ENCODE measurements at places on chromosomes 2 and 18. TPM values are rescaled to one million over a fixed set of nuclear protein-coding genes. Genes with fewer than 3 reads are reported as not detected.

DNA sequence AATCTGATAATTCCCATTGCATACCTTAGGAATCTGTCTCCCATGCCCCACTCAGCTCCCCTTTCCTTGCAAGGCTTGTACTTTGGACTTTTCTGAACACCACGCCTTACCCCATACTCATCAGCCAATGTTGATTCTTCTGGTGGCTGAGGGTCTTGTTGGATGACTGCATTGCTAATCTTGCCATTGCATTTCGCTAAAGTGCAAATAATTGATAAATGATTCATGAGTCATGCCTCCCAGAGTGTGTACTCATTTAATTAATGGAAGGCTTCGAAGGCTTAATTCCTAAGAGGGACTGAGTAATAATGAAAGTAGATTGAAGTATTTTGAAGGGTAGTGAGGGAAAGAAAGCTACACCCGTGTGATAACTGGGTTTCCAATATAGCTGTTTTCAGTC lies 28.0 kb upstream of the PPP1R1C start:
- DNase-seq = no peak

DNA sequence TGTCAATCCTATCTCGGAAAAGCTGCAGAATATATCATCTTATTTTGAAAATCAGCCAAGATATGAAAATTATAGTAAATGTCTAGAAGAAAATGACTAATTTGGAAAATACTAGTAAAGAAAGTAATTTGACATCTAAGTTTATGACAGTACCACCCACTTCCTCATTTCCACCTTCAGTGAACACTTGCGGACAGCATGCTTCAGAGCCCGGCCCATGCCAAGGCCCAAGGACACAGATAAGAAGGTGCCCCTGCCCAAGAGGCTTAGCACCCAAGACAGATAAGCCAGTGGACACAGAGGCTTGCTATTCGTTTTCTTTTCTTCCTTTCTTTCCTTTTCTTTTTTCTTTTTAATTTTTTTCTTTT lies 4.8 kb upstream of the KCNG2 start:
- DNase-seq = no peak

DNA sequence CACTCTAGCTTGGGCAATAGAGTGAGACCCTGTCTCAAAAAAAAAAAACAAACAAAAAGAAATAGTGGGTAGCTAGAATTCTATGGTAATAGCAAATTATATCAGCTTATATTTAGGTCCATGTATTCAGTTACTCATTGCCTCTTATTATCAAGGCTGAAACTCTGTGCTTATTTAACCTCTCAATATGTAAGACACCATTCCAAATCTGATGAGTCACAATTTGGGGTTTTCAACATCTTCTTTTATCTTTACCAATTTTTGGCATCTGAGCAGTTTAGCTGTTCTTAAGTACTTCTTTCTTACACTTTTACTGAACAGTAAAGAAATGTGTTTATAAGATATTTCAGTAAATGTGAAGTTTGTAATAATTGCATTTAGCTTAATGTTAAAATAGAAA lies 69.3 kb downstream of the TTC27 start:
- peak; percentile 29 for DNase-seq

DNA sequence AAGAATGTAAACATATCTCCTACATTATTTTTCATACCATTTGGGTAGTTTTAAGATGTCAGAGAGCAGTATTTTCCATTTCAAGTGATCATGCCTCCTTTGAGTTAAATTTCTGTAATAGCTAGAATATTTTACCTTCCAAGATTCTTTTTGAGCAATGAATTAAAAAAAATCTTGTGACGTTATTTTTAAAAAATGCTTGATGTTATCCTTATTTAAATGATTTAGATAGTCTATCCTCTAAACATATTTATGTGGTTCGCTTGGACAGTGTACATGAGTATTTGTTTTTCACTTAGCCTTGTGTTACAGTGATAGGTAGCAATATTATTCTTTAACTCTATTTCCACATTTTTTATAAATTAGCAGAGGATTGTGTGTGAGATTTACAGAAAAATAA lies 639.2 kb upstream of the CDH2 start:
- DNase-seq = no peak

DNA sequence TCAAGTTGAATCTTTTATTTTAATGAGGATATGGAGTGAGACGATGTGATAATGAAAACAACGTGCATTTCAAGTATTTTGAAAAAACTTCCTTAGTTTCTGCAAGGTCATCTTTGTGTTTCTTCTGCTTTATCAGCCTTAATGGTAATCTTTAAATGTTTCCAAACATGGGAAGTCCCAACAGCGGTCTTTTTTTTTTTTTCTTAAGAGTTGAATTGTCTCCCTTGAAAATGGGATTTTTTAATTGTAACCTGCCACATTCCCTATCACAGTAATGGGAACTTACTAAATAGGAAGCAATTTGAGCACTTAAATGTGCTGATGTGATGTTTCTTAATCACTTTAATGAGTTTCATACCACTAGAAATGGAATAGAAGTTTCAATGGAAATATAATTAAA lies 45.8 kb downstream of the ATIC start:
- no peak for DNase-seq

DNA sequence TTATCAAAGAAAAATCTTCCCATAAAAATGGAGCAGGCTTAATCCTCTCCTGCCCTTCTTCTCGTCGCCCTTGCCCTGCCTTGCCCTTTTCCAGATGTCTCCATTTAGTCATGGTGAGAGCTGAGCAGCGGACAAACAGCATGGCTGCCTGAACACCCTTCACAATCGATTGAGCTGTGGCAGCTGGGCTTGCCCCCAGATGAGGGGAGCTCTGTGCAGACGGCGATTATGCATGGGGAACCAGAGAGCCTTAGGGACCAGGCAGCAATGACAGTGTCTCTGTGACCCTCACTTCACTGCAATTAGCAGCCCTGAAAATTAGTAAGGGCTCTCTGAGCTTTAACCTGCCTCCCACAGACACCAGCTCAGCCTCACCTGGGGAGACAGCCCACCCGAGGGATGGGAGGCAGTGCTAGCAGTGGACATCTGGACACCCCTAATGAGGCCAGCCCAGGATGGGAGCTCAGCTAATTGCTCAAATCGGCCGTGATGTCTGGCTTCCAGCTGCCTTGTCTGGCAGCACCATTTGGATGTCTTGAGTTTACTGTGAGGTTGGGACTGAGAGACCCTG lies 365.7 kb downstream of the TNS1 start:
- DNase-seq = no peak

- no peak for DNase-seq
Measured at GRCh38 chr2:188884517-188884916, 89.7 kb upstream of the COL3A1 start.

DNA sequence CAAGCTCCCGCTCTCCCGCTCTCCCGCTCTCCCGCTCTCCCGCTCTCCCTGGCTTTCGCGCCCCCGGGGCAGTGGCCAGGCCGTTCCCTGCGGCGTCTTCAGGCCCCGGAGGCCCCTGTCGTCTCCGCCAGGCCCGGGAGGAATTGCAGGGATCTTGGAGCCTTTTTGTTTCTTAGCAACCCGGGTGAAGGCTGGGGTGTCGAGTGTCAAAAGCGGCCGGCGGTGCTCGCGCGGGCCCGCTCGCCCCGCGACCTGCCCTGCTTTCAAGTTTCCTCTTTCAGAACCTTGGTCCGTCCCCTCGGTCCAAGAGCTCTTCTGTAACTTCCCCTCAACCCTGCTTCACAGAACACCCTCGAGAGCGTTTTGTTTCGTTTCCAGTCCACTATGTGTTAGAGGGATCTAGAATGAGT lies 1.4 kb downstream of the RNF138 start:
- DNase-seq = peak; percentile 30

- DNase-seq = no peak
Measured at GRCh38 chr2:61549546-61549945, 11.4 kb upstream of the XPO1 start.

DNA sequence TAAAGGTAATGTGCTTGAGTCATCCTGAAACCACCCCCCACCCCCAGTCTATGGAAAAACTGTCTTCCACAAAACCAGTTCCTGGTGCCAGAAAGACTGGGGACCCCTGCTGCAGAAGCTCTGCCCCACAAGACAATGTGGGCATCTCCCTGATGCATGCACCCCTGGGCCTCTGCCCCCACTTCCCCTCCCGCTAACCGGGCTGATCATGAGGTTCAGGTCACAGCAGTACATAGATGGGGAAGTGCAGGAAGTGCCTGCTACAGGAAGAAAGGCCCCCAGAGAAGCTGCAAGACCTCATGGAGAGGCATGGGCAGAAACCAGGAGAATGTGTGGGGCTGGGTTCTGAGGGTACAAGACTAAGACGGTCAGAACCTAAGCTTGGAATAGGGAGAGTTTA lies 243.4 kb upstream of the ID2 start:
- DNase-seq = no peak

GRCh38 chr2:191250986-191251385 lies 5.8 kb downstream of the MYO1B start:
- DNase-seq = no peak

GRCh38 chr2:240642061-240642805 lies 17.0 kb downstream of the GPR35 start:
- no peak for DNase-seq

DNA sequence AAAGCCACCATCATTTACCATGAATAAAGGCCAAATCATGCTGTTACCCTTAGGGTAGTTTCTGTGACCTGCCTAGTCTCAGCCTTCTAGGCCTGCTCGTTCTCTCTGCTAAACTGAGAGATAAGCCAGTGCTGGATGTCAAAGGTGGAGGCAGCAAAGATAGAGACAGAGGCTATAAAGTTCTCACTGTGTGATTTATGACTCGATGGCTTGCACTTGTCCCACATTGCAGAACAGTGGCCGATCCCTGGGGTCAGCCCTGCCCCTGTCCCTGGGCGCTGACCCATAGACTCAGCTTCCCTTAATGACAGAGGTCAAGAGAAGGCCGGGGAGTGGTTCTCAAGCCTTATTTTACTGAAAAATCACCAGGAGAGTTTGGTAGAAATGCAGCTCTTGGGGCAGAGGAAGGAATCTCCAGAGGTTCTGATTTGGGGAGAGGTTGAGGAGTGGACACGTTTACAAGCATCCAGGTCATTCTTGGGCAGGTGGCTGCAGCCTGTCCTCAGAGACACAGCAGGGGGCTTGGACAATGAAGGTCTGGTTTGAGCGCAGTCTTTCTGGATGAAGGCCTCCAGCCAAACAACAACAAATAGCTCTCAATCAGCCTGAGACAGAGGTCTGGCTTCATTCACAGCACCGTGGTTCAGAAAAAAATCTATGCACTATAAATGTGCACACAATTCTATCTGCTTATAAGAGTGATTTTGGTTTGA lies 143.5 kb downstream of the ACKR3 start:
- DNase-seq = no peak

DNA sequence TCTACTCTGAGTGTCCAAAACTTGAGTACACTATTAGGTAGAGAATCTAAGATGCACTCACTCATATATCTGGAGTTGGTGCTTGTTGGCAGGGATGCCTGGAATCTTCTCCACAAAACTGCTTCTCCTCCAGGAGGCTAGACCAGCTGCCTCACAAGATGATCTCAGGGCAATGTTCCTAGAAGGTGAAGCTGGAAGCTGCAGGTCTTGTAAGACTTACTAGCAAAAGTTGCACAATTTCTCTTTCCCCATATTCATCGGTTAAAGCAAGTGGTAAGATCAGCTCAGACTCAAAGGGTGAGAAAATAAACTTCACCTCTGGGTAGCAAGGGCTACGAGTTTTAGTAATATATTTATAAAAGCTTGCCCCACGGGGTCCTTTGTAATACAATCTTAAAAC lies 454.4 kb upstream of the ACVR2A start:
- DNase-seq = no peak

DNA sequence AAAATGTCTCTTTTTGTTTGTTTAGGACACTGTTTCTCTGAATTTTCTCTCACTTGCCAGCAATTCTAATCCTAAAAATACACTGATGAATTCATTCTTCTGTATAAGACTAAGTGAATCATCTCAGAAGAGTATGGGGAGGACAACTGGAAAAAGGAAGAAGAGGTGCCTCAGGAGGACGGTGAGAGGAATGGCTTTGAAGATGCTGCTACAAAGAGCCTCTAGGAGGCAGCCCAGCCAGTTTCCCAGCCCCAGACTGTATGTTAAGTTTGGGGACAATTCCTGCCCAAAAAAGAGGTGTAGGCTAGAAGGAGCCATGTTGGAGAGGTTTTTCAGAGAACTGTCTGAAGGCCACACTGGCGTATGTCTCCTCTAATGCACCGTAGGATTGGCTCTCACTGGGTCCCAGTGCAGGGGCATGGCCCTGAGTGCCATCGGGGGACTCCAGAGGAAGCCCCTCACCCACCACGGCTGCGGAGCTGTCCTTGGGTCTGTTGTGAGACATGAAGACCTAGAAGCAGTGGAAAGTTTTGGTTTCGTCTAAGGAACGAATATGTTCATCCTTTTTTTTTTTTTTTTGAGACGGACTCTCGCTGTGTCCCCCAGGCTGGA lies 3.1 kb upstream of the SDC1 start:
- DNase-seq = no peak

GRCh38 chr2:10140841-10141610 lies 18.5 kb downstream of the RRM2 start:
- DNase-seq = no peak

GRCh38 chr2:186691231-186691630 lies 2.6 kb upstream of the FAM171B start:
- no peak for DNase-seq

- peak; percentile 48 for DNase-seq
Measured at GRCh38 chr2:158024288-158024898, 77.3 kb upstream of the UPP2 start.

GRCh38 chr2:168245074-168245825 lies 2.1 kb downstream of the STK39 start:
- peak; percentile 68 for DNase-seq

DNA sequence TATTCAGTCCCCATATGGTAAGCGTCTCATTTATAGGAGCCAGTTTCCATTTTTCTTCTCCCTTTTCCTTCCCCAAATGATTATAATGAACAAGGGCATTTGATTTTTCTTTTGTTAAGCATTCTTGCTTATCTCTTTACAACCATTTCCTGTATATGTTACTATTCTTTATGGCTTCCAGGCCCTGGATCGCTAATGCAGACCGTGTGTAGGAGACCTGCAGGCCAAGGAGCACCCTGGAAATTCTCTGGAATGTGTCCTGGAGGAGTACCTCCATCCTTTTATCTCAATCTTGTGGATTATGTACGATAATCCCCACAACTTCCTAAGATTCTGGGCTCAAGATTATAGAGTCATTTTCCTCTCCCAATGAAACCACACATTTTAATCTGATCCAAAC lies 439.6 kb upstream of the MMADHC start:
- no peak for DNase-seq

- peak; percentile 61 for DNase-seq
Measured at GRCh38 chr18:51150113-51150700, 47.3 kb downstream of the MEX3C start.

- DNase-seq = no peak
Measured at GRCh38 chr18:72180689-72181088, 363.5 kb downstream of the CBLN2 start.

DNA sequence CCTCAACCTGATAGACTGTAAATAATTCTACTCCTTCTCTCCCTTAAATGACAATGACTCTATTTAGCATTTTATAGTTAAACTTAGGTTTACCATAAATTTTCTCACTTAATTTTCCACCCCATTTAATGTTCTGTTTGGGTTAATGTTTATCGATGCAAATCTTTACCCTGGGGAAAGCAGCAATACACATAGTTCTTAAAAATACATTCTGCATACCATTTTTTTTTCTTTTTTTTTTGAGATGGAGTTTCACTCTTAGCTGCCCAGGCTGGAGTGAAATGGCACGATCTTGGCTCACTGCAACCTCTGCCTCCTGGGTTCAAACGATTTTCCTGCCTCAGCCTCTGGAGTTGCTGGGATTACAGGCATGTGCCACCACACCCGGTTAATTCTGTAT lies 14.0 kb downstream of the STAM2 start:
- no peak for DNase-seq

STEAP3 gene
- 8.1 TPM for total RNA-seq

PUM2 gene
- total RNA-seq = 43.7 TPM

SERPINB3 gene
- total RNA-seq = 22.4 TPM

GPATCH11 gene
- 3.7 TPM for total RNA-seq

SCN3A gene
- not detected for total RNA-seq

ZNF532 gene
- 41.3 TPM for total RNA-seq

HTR2B gene
- 0.13 TPM for total RNA-seq
